Epithelial cell of alveolus of lung (primary cell): ENCODE measurements at places on chromosomes 3 and 15. TPM values are rescaled to one million over a fixed set of nuclear protein-coding genes. Genes with fewer than 3 reads are reported as not detected.

Gene SLC15A2
- under 0.01 TPM in 1 of 2 replicates, not detected in the other for total RNA-seq

Gene FANCD2
- total RNA-seq: 14.4 and 20.2 TPM in 2 replicates

Gene FETUB
- not detected in 2 replicates for total RNA-seq

Gene EPHA6
- not detected in 2 replicates for total RNA-seq

Gene MTMR10
- 8.5 and 12.6 TPM in 2 replicates for total RNA-seq

Gene DYNLT2B
- 14.5 and 16.7 TPM in 2 replicates for total RNA-seq

Gene KNG1
- not detected in 2 replicates for total RNA-seq

Gene CORO2B
- total RNA-seq: 8.5 and 11.9 TPM in 2 replicates

Gene SLC25A36
- total RNA-seq: 30.3 and 72.7 TPM in 2 replicates
